ENCODE measurements at places on chromosomes 6 and 20.

DNA sequence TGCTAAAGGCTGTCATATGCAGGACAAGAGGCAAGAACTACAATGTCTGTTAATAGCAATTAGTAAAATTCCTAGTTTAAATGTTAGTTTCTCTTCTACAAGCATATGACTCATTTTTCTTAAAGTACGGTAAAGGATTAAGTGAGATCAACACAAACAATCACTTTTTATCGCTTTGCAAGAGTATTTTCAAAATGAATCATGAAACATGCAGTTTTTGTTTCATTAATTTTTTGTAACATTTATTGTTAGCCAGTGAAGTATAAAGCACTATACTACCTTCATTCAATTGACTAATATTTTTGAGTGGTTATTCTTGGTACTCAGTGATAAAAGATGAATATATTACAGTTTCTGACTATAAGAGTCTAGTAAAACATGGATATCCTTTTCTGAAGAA, 138.6 kb downstream of the AHI1 start:
- DNase-seq: no peak

GRCh38 chr6:13472099-13472498, 15.3 kb downstream of the GFOD1 start:
- DNase-seq: no peak

- DNase-seq: no peak
Measured at GRCh38 chr6:25629198-25629576, 22.8 kb upstream of the SCGN start.

DNA sequence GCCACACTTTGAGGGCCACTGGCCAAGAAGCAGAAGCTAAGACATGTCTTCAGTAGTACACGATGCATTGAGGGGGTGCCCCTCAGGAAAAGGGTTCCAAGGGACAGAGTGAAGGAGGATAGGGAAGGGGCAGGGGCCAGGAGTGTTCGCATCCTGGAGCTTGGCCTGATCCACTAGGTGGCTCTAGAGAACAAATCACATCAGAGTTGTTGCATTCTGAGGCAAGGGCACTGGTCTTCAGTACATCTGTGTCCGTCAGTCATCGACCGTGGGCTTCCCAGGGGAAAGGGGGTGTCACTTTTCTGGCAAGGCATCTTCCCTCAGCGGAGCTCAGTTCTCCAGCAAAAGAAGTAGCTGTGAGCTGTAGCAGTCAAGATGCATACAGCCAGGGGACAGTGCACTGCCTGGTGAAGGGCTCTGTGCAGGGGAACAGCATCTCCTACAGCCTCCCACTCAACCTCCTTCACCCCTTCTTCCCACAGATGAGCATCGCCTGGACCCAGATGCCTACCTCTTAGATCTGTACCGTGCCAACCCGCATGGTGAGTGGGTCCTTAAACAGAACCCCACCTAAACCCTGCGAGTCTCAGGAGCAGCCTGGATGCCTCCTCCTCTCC, 47.8 kb downstream of the ARHGAP40 start:
- DNase-seq: no peak

DNA sequence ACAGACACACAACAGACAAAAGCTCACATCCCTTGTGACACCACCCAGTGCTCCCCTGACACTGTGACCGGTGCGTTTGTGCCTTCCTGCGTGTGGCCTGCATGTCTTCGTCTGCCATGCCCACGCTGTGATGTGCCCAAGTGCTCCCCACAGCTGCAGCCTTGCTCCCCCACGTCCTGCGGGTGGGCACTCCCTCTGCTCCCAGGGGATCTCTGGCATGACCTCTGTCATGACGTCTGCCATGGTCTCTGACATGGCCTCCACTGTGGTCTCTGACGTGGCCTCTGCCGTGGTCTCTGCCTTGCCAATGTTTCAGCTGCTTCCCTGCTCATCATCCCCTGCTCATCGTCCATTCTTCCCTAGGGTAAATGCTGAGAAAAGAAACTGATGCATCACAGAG, 200.9 kb downstream of the DLL1 start:
- DNase-seq: no peak

GRCh38 chr6:153145591-153145990, 14.5 kb upstream of the RGS17 start:
- DNase-seq: no peak

DNA sequence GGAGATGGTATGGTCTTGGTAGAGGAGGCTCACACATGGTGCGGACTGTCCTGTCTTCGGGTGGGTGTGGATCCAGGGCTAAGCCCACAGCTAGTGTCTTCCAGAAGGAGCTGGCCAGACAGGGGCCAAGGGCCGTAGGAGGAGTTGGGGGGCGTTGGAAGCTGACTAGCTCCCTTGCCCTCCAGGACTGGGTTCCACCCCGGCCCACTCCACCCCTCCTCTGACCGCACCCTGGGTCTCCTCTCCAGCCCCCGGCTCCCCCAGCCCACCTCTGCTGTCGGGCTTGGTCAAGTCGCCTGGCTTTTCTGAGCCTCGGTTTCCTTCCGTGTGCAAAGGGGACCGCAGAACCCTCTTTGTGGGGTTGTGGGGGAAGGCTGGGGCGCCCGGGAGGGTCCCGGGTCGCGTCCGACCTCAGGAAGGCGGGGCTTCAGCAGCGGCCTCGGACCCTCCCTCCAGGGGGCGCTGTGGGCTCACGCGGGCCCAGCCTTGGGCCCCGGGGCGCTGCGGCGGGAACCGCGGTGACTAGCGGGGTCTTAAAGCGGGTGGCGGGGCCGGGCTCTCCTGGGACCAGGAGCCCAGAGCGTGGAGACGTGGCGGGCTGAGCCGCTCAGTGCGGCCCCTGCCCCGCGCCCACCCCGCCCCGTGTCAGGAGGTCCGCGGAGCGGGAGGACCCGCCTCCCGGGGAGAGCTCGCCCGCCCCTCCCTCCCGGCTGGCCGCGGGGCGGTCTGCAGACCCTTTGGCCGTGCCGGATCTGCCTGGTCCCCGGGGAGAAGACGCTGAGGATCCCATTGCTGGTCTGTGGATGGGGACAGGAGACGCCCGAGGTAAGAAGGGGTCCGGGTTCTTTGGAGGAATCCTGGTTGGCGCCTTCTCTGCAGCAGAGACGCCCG, 5.4 kb downstream of the NPBWR2 start:
- DNase-seq: peak; percentile 44

- DNase-seq: no peak
Measured at GRCh38 chr6:170505306-170505705, 47.8 kb downstream of the PSMB1 start.

DNA sequence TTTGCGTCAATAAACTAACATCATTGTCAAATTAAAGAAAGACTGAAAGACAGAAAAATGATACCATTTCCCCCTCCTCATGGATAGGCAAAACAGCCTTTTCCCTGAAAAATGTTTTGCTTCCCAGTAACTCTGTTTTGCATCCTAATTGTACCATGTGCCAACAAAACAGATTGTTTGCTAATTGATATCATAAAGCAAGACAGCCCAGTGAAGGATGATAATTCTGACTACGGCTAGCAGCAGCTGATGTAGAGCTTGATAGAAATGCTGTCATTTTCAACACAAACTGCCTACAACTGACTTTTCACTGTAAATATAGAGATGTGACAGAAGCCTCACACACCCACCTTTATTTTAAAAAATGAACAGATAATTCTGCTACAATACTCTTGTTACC, 1061.6 kb downstream of the HACE1 start:
- no peak for DNase-seq

DNA sequence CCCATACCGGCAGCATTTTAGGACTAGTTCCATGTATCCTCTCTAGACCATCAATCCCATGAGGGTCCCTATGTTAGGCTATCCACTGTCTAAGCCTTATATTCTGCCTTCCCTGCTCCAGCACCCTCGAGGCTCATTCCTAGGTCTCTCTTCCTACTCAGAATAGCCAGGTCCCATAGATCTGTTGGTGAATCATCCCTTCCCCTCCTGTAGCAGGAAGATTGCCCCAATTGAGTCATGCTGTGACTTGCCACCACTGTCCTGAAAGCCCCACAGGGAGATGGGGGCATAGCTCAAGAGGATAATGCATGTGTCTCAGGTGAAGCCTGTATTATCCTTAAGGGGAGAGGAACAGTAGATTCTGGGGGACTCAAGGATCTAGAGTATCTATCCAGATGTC, 143.1 kb upstream of the MOCS1 start:
- DNase-seq: no peak
